ENCODE measurements at places on chromosomes 5 and 9. TPM values are rescaled to one million over a fixed set of nuclear protein-coding genes. Genes with fewer than 3 reads are reported as not detected.

GRCh38 chr5:38925154-38925925 lies 79.5 kb downstream of the OSMR start:
- H3K27ac ChIP-seq, result no peak overlapping the region
- H3K36me3 ChIP-seq, result peaks cover 4% of the 10 kb centered on the region
- no peak for DNase-seq
- peaks cover 10% of the 10 kb centered on the region for H3K4me1 ChIP-seq
- H3K27me3 ChIP-seq, result no peaks in the 10 kb centered on the region

DNA sequence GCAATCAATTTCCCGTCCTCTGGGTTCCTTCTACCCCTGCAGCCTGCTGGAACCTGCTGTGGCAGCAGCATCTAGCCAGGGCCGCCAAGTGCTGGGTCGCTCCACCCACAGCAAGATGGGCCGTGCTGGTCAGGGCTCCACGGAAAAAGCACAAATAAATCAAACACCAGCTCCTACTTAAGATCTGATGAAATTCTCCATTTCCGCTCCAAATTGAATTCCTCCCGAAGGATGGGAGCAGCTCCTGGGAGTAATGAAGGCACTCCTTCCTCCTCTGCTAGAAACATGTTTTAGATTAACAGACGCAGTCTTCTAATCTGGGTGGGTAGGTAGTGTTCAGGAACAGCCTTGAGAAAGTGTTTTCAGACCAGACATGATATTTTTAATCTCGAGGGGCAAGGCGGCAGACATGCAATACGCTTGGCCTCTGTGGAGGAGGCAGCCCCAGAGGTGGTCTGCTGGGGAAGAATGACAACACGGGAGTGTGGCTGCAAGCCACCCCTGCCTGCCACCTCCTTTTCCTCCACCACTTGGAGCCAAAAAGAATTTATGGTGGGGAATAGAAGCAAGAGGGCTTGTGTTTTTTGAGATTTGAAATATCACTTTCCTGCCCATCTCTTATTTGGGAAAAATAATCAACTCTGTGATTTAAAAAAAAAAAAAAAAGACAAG lies 194.1 kb downstream of the AOPEP start:
- H3K27ac ChIP-seq, result peak overlapping the region; percentile 76
- H3K4me3 ChIP-seq, result no peak overlapping the region
- H3K36me3 ChIP-seq, result no peaks in the 10 kb centered on the region
- no peaks in the 10 kb centered on the region for H3K27me3 ChIP-seq
- DNase-seq, result no peak

GRCh38 chr9:71037521-71037920 lies 83.9 kb downstream of the TRPM3 start:
- H3K27ac ChIP-seq, result no peak overlapping the region
- no peak for DNase-seq
- H3K4me3 ChIP-seq, result no peak overlapping the region
- H3K36me3 ChIP-seq, result no peaks in the 10 kb centered on the region
- no peaks in the 10 kb centered on the region for H3K4me1 ChIP-seq
- H3K27me3 ChIP-seq, result no peaks in the 10 kb centered on the region

DNA sequence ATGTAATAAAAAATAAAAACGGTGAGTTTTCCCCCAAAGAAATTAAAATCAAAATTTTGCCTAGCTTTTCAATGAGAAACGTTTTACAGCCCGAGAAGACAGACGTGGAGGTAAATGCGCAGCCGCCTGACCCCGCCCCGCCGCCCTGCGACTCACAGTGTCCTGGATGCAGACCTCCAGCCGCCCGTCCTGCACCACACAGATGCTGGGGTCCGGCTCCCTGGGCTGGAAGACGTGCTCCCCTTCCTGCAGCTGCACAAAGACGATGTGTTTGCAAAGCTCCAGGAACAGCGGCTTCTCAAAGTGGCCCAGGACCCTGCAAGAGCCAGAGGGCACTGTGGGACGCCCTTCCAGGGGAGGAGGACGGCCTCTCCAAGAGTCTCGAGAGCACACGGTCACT lies 7.7 kb downstream of the PNPLA7 start:
- no peak overlapping the region for H3K4me3 ChIP-seq
- no peak for DNase-seq
- H3K36me3 ChIP-seq, result peaks cover 71% of the 10 kb centered on the region
- H3K4me1 ChIP-seq, result peaks cover 5% of the 10 kb centered on the region

- no peaks in the 10 kb centered on the region for H3K27me3 ChIP-seq
- no peak overlapping the region for H3K4me3 ChIP-seq
- H3K36me3 ChIP-seq, result peaks cover 16% of the 10 kb centered on the region
- H3K4me1 ChIP-seq, result peaks cover 88% of the 10 kb centered on the region
- no peak for DNase-seq
- no peak overlapping the region for H3K27ac ChIP-seq
These were observed 86.4 kb downstream of the NR3C1 start for GRCh38 chr5:143316844-143317631.

HAND1 gene
- 32.2 TPM for total RNA-seq

GRCh38 chr5:52708463-52708862 lies 79.3 kb upstream of the ITGA1 start:
- no peaks in the 10 kb centered on the region for H3K36me3 ChIP-seq
- no peak overlapping the region for H3K27ac ChIP-seq
- peaks cover 26% of the 10 kb centered on the region for H3K4me1 ChIP-seq
- no peak for DNase-seq

DNA sequence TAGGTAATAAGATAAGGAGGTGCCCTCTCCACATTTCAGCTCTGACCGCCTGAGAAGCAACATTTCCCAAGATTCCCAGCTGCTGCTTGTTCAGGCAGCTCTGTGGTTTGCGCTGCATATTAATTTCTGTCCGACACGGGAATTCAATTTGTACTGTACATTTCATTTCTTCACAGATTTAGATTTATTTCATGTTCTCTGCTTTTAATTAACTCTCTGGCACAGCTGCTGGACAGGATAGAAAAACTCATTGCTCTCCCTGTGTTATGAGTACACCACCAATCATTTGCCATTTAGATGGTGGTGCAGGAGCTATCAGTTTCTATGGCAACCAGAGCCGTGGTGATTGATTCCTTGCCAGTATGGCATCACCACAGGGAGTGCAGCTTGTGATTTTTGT lies 558.5 kb downstream of the DMRTA1 start:
- no peaks in the 10 kb centered on the region for H3K36me3 ChIP-seq
- H3K4me1 ChIP-seq, result no peaks in the 10 kb centered on the region
- H3K4me3 ChIP-seq, result no peak overlapping the region
- H3K27me3 ChIP-seq, result no peaks in the 10 kb centered on the region

DNA sequence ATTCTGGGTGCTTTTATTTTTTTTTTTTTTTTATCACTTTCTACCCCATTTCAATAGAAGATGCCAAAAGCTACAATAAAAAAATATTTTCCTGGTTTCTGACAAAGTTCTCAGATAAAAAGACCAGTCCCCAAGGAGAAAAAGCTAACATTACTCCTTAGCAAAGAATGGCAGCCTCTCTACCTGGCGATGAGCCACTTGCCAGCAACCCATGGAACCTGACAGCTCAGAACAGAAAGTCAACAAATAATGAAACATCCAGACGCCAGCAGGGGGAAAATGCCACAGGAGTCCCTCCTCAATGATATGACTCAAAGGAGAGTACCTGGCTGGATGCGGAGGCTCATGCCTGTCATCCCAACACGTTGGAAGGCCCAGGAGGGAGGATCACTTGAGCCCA lies 123.2 kb downstream of the MYO10 start:
- no peak overlapping the region for H3K27ac ChIP-seq
- H3K36me3 ChIP-seq, result peaks cover 8% of the 10 kb centered on the region
- no peaks in the 10 kb centered on the region for H3K27me3 ChIP-seq
- DNase-seq, result peak; percentile 44
